ENCODE measurements at places on chromosomes 6 and 20. TPM values are rescaled to one million over a fixed set of nuclear protein-coding genes. Genes with fewer than 3 reads are reported as not detected.

- no peak for DNase-seq
Observed at GRCh38 chr20:57450931-57451330, 59.7 kb downstream of the RBM38 start.

DNA sequence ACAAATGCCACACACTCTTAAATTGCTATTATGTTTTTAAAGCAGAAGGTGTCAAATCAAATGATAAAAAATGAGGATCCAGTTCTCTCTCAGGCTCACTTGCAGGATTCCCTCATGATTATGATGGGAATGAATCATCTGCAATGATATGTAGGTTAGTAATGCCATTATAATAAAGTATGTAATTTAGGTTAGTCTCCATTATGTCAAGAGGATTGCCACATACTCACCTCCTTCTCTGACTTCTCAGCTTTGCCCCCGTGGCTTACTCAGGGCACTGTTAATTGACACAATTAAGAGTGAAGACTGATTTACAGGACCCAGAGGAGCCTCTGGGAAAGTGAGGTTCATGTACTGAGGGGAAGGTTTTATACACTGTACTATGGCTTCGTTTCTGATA lies 591.7 kb upstream of the NRSN1 start:
- no peak for DNase-seq

MLN gene
- not detected for total RNA-seq

ETV7 gene
- 0.22 TPM for total RNA-seq

- DNase-seq = no peak
Observed at GRCh38 chr20:112396-112795, 24.9 kb downstream of the DEFB125 start.

SRMS gene
- not detected for total RNA-seq

DNA sequence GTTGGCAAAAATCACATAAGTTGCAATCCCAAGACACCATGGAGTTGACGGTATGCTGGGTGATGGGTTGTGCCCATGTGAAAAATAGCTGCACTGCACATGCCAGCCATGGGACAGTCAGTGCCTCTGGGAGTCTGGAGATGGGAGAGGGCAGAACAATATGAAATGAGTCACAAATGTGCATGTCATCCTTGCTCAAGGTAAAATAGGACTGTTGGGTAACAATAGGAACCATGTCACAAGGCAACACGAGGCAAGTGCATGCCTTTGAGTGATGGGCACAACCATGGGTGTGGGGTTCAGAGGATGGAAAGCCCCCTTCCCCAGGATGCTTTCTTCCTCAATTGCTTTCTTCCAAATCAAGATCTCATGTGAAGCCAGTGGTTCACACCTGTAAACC lies 70.5 kb upstream of the PIM1 start:
- no peak for DNase-seq

GRCh38 chr6:13365320-13365719 lies 37.0 kb upstream of the TBC1D7 start:
- no peak for DNase-seq

DNA sequence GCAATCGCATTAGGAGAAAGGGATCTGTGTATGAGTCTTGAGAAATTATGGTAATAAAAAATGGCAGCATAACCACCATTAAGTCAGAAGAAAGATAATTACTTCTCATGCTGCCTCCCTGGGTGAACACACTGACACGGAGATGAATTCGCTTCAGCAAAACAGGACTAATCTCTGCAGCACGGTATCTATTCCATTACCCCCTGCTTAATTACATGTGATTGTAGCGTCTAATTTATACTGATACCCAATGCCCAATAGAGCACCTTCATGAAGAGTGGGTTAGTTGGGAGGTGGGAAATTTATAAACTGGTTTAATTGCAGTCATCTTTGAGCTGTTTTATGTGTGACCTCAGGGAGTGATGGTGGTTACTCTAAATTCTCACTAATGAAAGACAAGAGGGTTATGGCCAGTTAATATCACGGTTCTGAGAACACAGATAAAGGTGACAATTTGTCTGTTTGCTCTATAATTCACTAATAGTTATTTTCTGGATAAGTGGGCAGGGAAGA lies 476.2 kb upstream of the SULF2 start:
- DNase-seq = no peak

- DNase-seq = peak; percentile 50
Observed at GRCh38 chr6:111880181-111880888, 7.1 kb upstream of the FYN start.

BMP5 gene
- not detected for total RNA-seq

GRCh38 chr6:153135681-153136080 lies 4.6 kb upstream of the RGS17 start:
- no peak for DNase-seq

CLVS2 gene
- not detected for total RNA-seq

CCM2L gene
- total RNA-seq = 24.2 TPM

MRAP2 gene
- 1.8 TPM for total RNA-seq

FGD2 gene
- total RNA-seq = not detected

DNA sequence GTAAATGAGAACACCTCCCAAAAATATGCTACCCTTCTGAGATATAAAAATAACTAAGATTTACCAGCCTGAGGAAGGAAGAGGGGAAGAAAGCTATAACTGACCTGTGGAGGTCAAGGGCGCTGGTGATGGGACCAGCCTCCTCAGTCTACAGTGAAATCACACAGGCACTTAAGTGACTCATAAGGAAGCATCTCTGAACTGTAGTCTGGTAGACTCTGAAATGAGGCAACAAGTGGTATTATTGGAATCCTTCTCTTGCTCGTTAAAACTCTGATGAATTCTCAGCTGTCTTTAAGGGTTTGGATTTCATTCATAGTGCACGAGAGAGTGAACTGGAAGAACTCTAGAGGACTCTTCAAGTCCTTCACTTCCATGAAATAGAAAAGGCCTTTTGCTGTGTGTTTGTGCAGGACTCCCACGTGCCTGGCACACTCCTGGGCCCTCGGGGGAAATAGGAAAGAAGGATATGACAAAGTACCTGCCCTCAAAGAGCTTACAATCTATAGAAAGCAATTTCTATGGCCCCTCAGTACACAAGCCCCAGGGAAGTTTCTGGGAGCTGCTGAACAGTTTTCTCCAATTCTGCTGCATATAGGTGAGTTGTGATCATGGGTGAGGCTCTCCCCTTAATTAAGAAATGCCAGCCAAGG lies 231.8 kb upstream of the RREB1 start:
- no peak for DNase-seq

DNA sequence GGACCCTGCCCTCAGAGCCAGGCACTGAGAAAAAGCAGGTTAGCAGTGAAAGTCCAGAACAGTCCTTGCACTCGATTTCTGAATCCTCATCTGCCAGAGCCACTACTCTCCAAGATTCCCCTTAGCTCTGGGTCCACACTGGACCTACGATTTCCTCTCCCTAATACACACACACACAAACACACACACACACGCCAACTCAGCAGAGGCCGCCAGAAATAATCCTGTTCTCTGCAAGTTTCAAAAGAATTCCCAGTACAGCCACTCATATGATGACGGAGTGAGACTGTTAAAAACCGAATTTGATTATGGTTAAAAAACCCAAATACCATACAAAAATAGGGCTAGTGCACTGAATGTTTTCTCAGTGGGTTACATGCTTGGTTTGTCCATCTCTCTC lies 90.8 kb downstream of the GMPR start:
- no peak for DNase-seq

DNA sequence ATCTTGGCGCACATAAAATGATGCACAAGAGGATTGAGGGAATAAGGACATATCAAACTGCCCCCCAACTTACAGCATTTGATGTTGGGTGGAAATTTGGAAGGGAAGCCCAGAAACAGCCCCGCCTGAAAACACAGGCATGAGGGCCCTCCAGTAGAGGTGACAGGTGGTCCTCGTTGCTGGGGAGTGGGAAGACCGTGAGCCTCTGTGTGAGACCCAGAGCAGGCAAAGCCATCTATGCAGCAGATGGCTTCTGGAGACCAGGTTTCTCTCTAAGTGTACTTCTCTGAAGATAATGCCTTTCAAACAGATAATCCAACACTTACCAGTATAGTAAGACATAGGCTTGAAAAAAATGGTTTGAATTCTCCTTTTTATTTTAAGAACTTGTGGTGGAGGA lies 132.2 kb upstream of the INSM1 start:
- no peak for DNase-seq

GRCh38 chr6:37988696-37989095 lies 169.2 kb downstream of the ZFAND3 start:
- DNase-seq = no peak

DNA sequence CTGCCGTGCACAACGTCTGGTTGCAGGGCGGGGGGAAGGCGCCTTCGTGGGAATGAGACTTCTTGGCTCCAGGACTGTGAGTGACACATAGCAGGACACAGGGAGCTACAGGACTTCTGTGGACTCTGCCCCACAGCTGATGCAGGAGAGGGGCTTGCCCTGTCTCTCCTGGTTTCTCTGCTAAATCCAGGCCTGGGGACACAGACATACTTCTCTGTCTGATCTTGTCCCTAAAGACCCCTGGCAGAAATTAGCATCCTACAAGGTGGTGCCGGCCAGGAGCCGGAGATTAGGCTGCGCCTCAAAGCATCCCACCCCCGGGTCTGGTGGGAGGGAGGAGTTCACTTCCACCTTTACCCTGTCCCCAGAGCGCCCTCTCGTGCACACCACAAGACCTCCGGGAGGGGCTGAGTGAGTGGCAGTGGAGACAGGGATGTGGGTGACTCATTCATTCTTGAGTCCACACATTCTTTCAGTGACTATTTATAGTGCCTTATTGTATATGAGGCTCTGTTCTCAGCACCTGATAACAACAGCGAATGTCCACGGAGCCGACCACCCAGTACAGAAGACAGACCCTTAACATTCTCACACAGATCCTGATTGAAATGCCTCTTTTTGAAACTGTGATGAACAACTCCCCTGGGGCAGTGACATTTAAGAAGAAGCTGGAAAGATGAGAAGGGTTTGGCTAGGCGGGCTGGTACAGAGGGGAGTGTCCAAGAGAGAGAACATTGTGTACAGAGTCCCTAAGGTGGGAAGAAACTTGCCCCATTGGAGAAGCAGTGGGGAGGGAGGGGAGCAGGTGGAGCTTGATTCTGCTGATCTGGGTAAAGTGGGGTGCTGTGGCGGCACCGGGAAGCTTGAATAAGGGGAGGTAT lies 39.0 kb downstream of the GMPR start:
- DNase-seq = peak; percentile 70

TMEM74B gene
- total RNA-seq = 0.44 TPM

GRCh38 chr6:87697581-87698546 lies 4.2 kb downstream of the AKIRIN2 start:
- DNase-seq = peak; percentile 89

HEY2 gene
- total RNA-seq = 0.22 TPM

GRCh38 chr6:67633058-67633457 lies 1002.0 kb upstream of the ADGRB3 start:
- no peak for DNase-seq

SSTR4 gene
- not detected for total RNA-seq

GRCh38 chr20:9110916-9111432 lies 42.1 kb downstream of the PLCB4 start:
- DNase-seq = no peak

GRCh38 chr20:57705127-57705899 lies 4.5 kb downstream of the PMEPA1 start:
- DNase-seq = no peak

GRCh38 chr20:63125838-63126601 lies 89.9 kb downstream of the YTHDF1 start:
- DNase-seq = peak; percentile 28

DNA sequence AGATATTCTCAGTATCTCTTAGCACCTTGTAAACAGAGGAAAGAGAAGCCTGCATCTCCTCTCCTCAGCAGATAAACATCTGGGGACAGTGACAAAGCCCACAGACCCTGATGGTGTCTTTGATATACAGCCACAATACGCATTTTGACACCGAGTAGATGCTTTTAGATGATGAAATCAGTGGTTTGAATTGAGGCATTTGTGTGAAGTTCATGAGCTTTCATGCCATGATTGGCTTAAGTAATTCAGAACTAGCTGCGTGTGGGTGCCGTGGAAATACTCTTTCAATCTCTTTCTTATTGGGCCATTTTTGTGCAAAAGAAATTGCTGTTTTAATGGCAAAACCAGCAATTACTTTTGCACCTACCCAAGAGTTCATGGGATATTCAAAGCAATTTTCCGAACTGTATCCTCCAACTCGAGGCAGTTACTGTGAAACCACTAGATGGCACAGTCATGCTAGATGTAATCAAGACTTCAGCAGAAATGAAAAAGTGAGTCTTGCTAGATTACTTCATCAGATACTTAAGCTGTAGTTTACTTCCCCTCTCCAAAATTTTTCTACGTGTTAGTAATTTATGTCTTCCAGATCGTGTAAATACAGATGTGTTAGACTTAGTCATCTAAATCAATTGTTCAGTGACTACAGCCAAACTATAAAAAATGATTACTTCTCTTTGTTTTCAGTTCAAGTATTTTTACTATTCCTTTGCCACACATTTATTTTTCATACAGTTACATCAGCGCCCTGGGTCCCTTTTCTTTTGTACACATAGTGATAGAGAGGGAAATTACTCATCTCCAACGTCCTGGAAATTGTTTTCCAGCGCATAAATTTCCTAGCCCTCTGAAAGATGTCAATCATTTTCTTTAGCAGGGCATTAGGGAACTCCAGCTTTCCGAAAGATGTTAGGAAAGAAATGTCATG lies 49.4 kb downstream of the IYD start:
- peak; percentile 80 for DNase-seq

DNA sequence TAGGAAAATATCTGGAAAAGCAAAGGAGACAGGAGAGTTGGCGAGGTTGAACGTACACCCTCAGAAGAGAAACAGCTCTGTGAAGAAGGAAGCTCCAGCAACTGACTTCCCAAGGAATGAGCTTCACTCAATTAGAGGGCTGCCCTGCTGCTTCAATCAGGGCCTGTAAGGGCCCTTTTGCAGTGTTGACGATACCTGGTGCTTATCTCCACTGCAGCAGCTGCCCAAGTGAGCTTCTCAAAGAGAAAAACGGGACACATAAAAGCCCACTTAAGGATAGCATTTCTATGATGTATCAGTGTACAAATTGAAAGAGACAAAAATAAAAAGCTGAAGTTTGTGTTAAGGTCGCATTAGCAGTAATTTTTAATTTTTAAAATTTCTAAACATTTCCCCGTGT lies 16.4 kb downstream of the SEC63 start:
- DNase-seq = no peak

GRCh38 chr20:3923818-3924217 lies 34.6 kb downstream of the PANK2 start:
- no peak for DNase-seq

DNA sequence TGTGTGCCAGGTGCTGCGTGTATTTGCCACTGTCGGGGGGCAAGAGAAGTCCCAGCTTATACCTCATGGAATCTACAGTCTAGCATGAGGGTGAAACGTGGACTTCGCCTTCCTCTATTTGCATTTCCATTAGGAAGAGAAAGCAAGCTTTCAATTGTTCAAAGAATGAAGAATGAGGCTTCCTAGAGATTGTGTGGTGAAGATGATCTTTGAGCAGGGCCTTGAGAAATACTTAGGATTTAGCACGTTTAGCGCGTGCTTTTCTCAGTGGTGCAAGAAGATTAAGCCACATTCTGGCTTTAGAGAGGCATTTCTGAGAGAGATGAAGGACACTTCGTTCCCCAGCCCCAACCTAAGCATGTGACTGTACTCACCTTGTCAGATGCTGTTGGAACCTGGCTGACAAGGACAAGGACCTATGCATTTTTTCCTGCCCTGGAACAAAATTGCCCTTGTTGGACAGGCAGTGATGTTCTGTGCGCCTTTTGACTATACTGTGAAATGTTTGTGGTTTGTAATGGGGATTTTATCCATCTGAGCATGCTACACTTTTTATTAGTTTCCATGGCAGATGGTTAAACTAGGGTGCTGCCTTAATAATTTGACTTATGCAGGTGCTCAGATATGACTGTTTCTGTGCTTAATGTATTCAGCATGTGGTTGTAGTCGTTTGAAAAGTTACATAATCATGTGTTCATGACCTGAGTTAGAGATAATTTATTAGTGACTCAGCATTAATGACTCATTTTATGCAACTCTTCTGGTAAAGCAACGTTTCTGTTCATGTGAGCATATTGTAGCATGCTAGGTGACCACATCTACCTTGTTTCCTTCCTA lies 10.7 kb downstream of the TULP4 start:
- DNase-seq = peak; percentile 47

Measured in lung microvascular endothelial cell (primary cell).